Stimulated activated CD4-positive, alpha-beta T cell treated with anti-CD3 and anti-CD28 coated beads, Interleukin-2, amount 100 ng/mL, for 24 hours (primary cell): ENCODE measurements at places on chromosomes 1 and 21.

GRCh38 chr1:210754878-210755665 lies 378.9 kb downstream of the KCNH1 start:
- DNase-seq = no peak

DNA sequence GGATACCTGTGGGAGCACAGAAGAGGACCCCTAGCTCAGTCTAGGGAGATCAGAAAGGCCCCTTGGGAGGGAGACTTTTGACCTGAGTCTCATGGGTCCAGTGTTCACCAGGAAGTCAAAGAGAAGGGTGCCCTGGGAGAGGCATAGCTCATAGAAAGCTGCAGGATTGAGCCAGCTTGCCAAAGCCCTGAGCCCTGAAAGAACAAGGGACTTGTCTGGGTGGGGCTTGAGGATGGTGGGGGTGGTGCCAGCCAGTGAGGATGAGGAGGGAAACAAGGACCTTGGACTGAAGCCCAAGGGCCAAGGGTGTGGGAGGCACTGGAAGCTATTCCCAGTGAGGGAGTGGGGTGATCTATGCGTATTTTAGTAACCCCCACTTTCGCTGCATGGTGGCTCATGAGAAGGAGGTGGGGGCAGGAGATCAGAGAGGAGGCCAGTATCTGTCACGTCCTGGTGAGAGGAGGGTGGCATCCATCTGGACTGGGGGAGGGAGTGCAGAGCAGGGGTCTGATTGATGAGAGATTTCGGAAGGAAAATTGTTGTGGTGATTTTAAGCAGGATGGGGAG lies 28.4 kb downstream of the DMBX1 start:
- no peak for DNase-seq

DNA sequence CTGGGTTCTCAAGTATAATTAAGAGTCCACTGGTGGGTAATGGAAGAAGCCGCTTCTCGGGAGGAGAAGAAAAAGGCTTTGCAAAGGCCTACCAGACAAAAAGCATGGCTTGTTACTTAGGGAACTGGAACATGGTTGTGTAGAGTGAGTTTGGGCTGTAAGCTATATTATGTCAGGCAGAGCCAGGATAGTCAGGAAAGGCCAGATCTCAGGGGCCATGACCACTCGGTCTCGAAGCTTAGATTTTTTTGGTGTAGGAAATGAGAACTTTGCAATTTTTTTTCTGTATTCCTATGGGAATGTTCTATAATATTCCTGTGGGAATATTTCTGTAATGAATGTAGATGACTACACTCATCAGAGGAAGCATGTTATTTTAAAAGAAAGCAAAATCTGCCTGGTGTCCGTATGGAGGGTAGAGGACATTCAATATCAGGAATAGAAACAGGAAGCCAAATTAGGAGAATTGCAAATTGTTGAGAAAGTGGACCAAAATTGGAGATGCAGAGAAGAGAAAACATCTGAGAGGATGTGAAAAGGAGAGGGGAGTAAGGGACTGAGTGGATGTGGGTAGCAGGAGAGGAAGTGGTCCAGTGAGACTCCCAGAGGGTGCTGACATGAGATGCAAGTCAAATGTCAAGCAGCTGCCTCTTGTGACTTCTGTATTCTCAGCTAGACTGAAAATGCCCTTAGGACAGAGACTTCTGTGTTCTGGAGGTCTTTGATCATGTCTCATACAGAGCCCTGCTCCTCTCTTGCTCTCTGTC lies 45.2 kb upstream of the HAO2 start:
- DNase-seq = no peak

DNA sequence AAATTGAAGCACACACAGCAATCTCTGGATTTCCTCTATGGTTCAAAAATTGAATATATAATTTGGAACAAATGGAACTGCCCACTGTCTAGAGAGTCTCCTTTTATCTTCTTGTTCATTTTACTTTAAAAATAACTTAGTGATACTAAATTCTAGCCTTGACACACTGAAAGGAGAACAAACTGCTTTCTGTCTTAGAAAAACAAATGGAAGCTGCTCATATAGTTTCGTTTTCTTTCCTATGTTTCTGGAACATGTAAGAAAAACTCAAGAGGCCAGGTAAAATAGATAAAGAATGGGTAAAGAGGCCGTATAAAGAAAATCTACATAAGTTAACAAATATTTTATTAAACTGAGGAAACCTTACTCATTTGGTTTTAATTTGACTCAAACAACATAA lies 332.7 kb downstream of the NEGR1 start:
- DNase-seq = no peak

DNA sequence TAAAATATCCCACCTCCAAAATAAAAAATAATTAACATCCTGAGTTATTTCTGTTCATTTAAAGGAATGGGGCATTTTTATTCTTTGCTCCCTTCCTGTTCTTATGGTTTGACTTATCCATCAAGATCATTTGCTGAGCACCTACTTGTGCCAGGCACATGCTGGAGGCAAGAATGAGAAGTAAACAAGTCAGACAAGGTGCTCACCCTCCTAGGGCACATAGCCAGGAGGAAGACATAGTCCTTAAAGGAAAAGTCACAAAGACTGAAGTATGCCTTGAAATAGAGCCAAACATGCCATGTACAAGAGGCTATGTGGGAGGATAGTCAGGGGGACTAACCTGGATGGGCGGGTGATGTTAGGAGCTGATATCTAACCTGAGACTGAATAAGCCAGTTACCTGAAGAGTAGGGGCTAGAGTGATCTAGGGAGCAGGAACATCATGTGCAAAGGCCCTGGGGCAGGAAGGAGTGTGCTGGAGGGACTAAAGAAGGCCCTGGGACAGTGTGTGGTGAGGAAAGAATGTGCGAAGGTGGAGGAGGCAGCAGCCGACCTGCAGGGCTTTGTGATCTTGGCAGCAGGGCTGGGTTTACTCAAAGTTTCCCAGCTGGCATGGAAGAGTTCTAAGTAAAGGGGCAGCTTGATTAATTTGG lies 233.5 kb downstream of the MATN1 start:
- no peak for DNase-seq
